Stimulated activated CD4-positive, alpha-beta T cell treated with anti-CD3 and anti-CD28 coated beads, Interleukin-15, amount 100 ng/mL, for 48 hours (primary cell): ENCODE measurements at places on chromosomes 4 and X.

GRCh38 chrX:72142094-72142793, 10.5 kb upstream of the RTL5 start:
- no peak for DNase-seq

- DNase-seq, result no peak
These were observed 623.1 kb upstream of the CPEB2 start for GRCh38 chr4:14379183-14379582.

DNA sequence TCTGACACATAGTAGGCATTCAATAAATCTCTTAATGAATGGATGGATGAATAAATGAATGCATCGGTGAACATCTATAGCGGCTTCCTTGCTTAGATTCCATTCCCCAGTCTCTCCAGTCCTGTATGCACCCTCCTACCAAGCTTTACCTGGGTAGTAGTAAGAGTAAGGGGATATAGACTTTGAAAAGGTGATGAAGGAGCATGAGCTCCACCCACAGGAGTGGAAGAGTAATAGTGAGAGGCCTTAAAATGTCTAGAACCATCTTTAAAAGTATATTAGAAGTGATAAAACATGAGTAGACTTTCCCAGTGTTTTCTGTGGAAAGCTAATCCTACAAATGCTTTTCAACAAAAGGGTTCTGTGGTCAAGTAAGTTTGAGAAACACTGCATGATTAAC, 35.5 kb upstream of the GPC3 start:
- no peak for DNase-seq

DNA sequence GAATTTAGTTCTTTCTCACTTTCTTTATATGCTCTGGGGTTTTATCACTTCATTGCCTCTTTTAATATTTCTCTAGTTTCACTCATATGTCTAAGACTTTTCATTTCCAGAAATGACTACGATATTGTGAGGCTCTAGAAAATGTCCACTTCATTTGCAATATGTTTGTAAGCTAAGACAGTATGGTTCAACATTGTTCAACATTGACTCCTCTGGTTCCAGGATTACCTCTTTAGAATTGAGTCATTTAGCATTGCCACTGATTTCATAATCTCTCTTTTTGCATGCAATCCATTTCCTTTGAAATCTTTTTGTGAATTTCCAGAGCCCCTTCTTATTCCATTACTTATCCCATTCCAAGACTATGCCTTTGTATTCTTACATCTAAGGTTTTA, 32.3 kb downstream of the BBS12 start:
- no peak for DNase-seq

- DNase-seq, result no peak
These were observed 56.7 kb downstream of the FAM114A1 start for GRCh38 chr4:38924353-38924752.

DNA sequence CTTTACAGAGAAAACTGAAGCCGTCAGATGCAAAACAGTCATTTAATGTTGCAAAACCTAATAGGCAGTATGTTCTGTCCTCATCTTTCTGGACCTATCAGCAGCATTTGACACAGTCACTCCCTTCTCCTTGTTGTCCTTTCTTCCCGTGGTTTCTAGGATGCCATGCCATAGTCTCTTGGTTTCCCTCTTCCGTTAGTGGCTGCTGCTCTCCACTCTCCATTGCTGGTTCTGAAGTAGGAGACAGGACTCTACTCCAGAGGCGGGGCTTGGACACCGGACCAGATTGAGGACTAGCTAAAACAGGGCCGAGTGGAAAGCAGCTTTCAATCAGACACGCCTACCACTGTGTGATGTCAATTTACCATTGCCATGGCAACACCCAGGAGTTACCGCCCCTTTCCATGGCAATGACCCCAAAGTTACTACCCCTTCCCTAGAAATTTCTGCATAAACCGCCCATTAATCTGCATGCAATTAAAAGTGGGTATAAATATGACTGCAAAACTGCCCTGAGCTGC, 88.8 kb upstream of the CCDC160 start:
- DNase-seq, result no peak

DNA sequence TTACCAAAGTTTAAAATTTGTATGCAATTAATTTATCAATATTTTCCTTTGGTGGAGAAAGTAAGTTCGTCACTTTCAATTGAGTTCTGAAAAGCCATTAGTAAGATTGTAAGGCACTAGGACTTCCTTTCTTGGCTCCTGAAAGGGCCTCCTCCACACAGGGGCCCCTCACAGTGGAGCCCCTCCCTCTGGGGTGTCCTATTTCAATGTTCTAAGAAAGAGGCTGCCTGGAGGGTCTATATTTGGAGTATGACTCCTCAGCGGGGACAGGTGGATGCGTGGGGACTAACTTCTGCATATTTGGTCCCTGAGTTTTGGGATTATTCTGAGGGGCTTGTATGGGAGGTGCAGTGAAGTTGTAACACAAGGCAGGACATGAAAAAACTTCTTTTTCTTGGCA, 1.6 kb upstream of the ARMCX4 start:
- no peak for DNase-seq

DNA sequence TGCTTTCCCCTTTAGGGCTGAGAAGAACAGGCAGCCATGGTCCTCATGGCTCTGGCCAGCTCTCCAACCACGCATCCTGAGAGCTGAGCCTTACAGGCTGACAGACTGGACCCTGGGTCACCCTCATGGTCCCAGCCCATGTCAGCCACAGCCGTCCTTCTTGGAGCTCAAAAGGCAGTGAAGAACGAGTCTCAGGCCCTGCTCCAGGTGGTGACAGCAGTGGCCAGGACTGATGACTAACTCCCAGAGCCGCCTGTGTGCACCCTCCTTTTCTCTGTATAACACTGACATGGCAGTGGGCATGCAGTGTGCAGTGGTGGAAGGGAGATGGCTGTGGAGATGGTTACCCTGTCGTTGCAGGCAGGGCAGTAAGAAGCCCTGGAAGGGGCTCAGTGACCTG, 10.3 kb upstream of the DUSP9 start:
- no peak for DNase-seq
